ENCODE measurements at places on chromosomes 7 and 10.

GRCh38 chr7:100897772-100898454 is 2.2 kb upstream of the ACHE start:
- no peak for DNase-seq

DNA sequence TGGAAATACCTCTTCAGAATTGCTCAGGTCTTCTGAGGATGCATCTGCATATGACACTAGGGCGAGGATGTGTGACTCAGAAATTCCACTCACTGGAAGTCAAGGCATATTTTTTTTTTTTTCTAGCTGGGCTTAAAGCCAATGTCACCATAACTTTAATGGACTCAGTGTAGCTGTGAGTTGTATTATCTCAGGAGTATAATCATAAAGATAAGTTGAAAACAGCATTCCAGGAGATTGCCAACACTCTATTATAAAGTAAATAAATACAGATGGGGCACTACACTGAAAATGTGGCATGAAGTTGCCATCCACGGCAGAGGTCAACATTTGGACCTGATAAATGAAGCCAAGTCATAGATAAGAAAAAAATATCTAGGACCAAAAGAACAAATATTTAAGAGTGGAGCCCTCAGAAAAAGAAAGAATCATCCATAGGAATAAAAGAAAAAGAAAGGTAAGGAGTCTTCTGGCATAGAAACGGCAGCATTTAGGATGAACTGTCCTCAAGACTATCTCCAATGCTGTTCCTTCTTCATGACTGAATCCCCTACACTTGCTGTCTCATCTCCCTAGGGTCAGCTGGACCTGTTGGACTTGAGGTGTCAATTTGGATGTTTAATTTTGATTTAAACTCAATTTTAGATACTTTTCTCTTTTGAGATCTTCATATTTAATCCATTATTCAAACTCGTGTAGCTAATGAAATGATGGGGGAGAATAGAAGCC is 72.9 kb upstream of the CAV2 start:
- no peak for DNase-seq

DNA sequence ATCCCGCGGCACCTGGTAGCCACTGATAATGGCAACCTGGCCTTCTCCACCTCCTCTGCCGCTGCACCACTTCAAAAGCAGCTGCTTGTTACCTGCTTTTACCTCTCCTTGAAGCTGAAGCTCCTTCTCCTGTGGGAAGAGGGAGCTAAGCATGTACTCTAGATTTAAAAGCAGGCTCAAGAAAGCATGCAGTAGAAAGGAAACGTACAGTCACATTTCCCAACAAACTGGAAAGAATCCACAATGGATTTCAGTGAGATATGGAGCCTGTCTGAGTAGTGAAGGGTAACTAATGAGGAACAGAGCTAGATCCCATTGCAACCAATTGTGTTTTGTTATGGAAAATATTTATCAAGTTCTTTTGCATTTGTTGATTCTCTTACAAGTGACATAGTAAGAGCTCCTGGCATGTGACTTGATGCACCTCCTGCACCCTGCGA is 457.4 kb upstream of the GALNT17 start:
- no peak for DNase-seq

DNA sequence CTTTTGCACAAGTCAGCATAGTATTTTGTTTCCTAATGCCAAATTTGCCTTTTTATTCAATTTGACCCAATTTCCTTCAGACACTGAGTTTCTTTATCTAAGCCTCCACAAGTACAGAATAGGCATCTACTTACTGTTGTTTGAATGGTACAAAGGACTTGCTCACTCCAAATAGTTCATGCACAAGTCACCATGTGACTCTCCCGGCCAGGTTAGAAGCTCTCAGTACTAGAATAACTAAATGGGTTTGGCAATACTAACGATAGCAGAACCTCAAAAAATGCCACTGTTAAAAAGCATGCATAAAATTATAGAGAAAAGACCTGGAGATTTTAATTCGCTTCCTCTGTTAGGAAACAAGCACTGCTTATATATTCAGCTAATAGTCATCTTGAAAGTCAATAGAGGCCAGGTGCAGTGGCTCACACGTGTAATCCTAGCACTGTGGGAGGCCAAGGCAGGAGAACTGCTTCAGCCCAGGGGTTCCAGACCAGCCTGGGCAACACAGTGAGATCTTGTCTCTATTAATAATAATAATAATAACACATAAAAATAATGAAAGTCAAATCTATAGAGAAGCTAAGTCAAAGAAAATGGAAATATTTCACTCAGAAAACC is 335.8 kb upstream of the MBL2 start:
- no peak for DNase-seq

GRCh38 chr10:121921238-121921931 is 6.4 kb downstream of the ATE1 start:
- DNase-seq: no peak
